ENCODE measurements at places on chromosomes 3 and 15.

GRCh38 chr3:102018551-102018950, 169.2 kb downstream of the NFKBIZ start:
- DNase-seq = no peak

DNA sequence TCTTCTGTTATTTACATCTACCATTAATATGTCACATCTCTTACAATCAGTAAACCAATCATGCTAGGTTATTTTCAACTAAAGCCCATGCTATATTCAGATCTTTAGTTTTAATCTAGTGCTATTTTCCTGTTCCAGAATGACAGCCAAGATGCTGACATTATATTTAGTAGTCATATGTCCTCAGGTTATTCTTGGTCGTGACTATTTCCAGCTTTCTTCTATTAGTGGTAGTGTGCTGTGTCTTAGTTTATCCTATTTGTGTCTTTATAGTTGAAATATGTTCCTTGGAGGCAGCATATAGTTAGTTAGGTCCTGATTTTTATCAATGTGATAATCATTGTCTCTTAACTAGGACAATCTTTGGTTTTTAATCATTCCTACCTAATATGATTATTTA, 566.5 kb downstream of the CADM2 start:
- DNase-seq = no peak

DNA sequence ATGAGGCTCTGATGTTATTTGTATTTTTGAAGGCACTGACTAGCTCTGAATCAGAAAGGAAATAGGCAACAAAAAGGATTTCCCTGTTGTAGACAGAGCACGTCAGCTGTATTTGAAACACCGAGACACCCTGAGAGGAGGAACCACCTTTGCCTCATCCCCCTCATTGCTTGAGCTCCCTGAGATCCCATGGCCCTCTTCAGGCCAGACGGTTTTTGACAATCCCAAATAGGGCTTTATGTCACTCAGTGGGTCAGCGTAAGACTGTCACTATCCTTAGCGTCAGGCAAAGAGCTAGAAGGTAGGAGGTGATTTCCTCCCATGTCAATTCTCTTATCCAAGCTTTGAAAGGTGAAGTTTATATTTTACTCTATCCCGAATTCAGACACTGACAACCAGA, 254.3 kb downstream of the ZNF621 start:
- DNase-seq = no peak

GRCh38 chr3:163983940-163984339, 1094.4 kb downstream of the SI start:
- no peak for DNase-seq

- DNase-seq = no peak
These were observed 111.5 kb upstream of the FLNB start for GRCh38 chr3:57896691-57897090.

DNA sequence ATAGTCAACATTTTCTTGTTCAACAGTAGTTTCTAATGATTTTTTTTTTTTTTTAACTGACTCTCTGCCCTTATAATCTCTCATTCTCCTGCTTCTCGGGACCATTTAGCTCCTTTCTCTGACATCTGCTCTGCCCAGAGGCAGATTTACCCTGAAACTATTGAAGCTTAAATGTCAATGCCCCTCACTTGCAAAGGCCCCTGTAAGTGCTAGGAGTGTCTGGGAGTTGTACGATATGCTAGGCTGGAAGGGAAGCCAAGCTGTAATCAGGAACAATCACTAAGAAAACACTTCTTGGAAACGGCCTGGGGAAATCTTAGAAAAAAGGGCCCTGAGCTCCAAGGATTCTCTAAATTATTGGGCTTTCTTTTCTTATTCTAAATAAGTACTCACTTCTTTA, 5.8 kb upstream of the PLOD2 start:
- no peak for DNase-seq

DNA sequence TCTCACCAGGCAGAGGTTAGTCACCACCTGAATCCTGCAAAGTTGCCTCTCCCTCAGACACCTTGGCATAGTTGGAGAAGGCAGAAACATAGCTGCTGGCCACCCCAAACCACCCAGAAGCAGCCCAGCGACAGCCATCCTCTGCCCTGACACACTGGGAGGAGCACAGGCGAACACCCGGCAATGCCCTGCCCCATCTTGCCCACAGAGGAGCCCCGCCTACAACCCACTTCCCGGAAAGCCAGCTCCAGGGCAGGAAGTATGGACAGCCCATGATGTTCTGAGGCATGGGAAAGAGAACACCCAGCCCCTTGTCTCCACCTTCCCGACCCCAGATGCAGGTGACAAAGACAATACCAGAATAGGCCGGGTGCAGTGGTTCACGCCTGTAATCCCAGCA, 12.6 kb upstream of the SHISA5 start:
- peak; percentile 8 for DNase-seq

- no peak for DNase-seq
These were observed 88.1 kb downstream of the MBNL1 start for GRCh38 chr3:152356870-152357276.

DNA sequence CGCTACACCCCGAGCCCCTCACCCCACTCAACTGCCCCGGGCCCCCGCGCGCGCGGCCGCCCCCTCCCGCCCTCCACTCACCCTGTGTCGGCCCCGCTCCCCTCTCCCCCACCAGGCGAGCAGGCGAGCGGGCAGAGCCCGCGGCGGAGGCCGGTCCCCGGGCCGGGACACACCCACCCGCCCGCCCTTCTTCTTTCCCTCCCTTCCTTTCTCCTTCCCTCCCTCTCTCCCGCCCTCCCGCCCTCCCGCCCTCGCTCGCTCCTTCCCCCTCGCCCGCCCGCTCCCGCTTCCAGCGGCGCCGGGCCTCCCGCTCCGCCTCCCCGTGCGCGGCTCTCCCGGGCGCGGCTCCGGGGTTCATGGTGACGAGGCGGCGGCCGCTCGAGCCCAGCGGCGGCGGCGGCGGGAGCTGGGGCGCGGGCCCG, at the start of gene CTDSPL:
Gene CTDSPL (plus strand): TSS at position 261 of the 422 bp plus-strand sequence. CDS start 320 bp downstream, outside the sequence.
- DNase-seq = no peak

DNA sequence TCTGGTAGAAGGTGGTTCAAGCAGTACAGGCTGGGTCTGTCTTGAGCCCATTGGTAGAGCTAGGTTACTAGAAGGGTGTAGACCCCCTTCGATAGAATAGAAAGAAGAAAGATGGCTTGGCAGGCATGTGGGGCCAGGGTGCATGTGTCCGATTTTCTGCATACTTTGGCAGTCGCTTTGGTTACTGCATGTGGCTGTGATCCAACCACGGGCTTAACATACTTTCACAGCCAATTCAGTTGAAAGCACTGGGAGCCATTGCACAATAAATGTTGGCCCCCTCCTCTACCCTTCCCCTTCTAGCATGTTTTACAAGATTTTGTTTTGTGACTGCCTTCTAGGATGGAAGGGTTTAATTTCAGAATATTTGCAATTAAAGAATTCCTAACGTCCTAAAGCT, 7.2 kb downstream of the ARID3B start:
- no peak for DNase-seq

DNA sequence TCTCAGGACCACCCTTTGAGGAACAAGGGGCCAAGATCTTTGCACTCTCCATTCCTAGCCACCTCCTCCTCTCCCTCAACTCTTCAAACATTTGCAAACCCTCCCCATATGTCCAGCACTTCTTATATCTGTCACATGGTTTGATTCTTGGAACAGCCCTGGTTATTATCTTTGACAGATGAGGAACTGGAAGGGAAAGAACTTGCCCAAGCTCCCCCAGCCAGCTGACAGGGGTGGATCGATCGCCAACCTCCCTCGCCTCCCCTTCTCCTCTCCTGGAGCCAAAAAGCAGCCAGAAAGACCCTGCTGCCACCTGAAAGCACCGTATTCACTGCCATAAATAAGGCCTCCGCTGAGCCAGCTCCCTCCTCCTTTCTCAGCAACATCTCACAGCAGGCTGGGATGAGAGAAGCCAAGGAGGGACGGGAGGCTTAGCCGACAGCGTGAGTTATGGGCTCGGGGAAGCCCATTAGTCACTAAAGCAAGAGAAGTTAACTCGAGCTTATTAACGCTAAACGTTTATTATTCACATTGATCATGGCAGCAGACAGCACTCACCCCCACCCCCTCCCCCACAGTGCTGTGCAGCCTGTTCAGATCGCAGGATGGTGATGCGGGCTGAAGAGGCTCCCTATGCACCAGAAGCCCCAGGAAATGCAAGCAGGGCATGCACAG, 22.2 kb upstream of the FGD5 start:
- DNase-seq = no peak

- DNase-seq = no peak
These were observed 66.4 kb downstream of the EXOG start for GRCh38 chr3:38562467-38562925.

GRCh38 chr3:48129921-48130320, 58.3 kb downstream of the CDC25A start:
- DNase-seq = no peak

DNA sequence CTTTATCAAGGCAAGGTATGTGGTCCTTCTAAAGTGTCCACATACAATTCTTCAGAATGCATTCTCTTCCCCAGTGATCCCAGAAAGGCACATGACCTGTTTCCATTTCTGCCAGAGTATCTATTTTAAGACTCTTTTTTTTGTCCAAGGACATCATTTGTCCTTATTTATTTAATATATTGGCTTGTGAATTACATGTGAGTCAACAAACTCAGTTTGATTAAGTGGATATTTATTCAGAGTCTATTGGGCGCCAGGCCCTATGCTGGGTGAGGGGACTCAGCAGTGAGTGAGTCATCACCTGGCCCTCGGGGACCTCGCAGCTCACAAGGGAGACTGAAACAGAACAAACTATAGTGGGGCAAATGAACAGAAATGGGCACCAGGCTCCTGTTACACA, 136.8 kb downstream of the SNRK start:
- no peak for DNase-seq
